Stimulated activated CD8-positive, alpha-beta memory T cell treated with anti-CD3 and anti-CD28 coated beads, Interleukin-4, amount 100 ng/mL, for 1 hour (primary cell): ENCODE measurements at places on chromosomes 7 and 10.

DNA sequence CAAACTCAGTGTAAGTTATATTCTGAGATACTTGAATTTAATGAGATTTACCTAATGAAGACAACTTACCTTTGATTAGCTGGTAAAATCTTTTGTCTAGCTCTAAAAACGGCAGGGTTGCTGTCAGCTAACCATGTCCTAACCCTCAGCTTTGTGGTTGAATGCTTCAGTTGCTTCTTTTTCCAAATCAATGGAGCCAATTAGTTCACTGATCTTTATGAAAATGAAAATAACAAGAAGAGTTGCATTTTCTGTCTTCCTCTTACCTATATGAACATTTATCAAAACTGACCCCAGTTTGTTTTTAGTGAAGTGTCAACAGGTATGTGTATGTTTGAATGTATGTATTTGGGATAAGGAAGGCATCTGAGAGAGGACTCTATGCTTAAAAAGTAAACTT lies 253.1 kb upstream of the MTPN start:
- no peak for DNase-seq

DNA sequence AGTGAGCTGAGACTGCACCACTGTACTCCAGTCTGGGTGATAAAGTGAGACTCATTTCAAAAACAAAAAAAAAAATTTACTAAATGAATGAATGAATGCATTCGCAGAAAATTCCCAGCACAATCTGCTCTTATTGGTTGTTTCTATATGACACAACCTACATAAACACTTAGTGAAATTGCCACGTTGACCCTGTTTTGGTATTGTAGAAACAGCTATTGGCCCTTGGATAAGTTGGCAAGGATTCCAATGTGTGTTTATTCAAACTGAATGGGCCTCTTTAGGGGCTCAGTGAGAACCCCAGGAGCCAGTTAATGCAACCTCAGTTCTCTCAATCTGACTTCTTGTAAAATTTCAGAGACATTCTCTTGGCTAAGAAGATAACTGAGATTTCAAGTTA lies 66.0 kb downstream of the HHEX start:
- no peak for DNase-seq

GRCh38 chr10:30059209-30060107 lies at the start of gene JCAD:
TSS of gene JCAD (minus strand) at chr10:30059586. CDS start at chr10:30047812, 11,774 bp downstream.
- peak; percentile 22 for DNase-seq

DNA sequence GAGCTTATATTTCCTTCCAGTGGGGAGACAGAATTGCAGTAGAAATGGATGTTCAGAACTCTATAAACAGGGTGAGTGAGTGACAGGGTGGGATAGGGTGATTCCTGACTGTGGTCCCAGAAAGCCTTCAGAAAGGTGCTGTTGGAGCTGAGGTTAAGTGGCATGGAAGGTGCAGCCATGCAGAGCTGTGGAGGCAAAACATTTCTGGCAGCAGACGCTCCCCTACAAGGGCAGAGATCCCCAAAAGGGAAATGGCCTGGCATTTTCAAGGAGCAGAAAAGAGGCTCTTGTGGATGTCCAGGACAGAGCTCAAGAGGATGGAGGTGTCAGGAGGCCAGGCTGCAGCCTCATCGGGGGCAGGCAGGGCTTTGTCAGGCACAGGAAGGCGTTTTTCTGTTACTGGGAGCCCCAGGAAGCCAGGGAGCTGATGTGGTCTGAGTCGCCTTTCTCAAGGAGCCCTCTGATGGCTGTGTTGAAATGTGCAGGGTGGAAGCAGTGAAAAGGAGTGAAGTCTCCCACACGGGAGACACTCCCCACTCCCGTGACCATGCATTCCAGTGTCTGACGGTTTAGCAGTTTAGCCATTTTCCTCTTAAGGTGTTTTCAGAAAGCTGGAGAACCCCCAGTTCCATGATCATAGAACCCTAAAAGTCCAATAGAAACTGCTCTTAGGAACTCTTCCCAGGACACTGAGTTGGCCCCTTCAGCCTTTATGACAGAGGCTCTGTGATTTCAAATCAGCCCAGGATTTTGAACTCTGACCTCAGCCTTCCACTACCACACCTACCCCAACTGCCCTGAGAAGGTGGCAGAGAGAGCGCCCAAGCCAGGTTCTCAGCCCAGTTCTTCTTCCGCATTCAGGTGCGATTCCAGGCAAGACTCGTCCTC lies 96.2 kb downstream of the C10orf105 start:
- DNase-seq: no peak

- no peak for DNase-seq
Observed at GRCh38 chr10:63498665-63499064, 22.5 kb upstream of the REEP3 start.

GRCh38 chr10:119378737-119379067 lies 163.8 kb downstream of the RGS10 start:
- no peak for DNase-seq

DNA sequence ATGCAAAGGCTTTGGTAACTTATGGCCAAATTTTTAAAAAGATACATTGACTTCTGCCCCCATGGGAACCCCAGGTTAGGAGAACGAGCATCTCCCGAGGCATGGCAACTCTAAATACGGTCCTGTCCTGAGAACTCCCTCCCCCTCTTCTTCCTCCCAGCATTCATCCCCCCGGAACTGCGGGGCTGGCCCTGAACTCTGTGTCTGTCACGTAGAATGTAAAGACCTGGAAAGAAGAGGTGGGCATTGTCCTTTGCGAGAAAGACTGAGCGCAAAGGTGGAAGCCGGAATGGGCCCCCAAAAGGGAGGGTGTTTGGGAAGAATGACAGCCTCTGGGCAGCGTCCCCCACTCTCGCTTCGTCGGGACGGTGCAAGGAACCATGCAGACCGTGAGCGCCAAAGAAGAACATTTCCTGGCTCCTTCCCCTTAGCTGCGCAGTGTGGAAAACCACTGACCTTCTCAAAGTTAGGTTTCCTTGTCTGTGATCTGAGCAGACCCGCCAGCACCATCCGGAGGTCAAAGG lies 21.0 kb downstream of the SHH start:
- no peak for DNase-seq

GRCh38 chr7:133650487-133651300 lies 397.8 kb downstream of the EXOC4 start:
- no peak for DNase-seq

DNA sequence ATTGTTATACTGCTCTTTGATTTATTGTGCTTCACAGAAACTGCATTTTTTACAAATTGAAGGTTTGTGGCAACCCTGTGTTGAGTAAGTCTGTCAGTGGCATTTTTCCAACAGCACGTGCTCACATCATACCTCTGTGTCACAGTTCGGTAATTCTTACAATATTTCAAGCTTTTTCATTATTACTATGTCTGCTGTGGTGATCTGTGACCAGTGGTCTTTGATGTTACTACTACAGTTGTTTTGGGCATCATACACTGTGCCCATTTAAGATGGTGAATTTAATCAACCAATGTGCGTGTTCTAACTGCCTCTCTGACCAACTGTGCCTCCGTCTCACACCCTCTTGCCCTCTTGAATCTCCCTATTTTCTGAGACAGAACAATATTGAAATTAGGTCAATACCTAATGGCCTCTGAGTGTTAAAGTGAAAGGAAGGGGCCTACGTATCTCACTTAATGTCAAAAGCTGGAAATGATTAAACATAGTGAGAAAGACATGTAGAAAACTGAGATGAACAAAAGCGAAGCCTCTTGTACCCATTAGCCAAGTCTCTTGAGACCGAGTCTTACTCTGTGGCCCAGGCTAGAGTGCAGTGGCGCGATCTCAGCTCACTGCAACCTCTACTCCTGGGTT lies 20.2 kb upstream of the ASL start:
- DNase-seq: no peak

DNA sequence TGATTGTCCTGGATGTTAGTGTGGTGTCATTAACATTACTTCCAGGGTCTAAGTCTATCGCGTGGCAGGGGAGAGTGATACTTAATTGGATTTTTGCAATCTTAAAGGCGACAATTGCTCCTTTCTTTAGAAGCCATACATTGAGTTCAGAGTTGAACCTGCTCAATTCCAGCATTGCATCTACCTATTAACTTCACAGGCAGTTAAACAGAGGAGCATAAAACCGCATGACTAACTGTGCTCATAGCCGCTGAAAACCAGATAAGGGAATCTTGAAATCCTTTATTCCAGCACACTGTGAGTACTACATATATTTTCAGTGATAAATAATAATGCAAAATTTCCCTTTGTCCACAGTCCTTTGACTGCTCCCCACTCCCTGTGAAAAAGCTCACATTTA lies 255.3 kb downstream of the STK31 start:
- no peak for DNase-seq

GRCh38 chr10:6347391-6347951 lies 144.7 kb downstream of the PFKFB3 start:
- peak; percentile 9 for DNase-seq

GRCh38 chr7:75916259-75916658 lies 1.3 kb downstream of the POR start:
- DNase-seq: no peak

- no peak for DNase-seq
Observed at GRCh38 chr10:97584060-97584797, at the start of gene HOGA1. TSS of gene HOGA1 (plus strand) at chr10:97584389. CDS start at chr10:97584704, 315 bp downstream.

- DNase-seq: no peak
Observed at GRCh38 chr7:108012499-108013430, 9.8 kb upstream of the LAMB1 start.

- no peak for DNase-seq
Observed at GRCh38 chr7:83015916-83016315, 146.8 kb downstream of the PCLO start.

GRCh38 chr10:27223964-27224363 lies 16.6 kb downstream of the ACBD5 start:
- DNase-seq: peak; percentile 21

DNA sequence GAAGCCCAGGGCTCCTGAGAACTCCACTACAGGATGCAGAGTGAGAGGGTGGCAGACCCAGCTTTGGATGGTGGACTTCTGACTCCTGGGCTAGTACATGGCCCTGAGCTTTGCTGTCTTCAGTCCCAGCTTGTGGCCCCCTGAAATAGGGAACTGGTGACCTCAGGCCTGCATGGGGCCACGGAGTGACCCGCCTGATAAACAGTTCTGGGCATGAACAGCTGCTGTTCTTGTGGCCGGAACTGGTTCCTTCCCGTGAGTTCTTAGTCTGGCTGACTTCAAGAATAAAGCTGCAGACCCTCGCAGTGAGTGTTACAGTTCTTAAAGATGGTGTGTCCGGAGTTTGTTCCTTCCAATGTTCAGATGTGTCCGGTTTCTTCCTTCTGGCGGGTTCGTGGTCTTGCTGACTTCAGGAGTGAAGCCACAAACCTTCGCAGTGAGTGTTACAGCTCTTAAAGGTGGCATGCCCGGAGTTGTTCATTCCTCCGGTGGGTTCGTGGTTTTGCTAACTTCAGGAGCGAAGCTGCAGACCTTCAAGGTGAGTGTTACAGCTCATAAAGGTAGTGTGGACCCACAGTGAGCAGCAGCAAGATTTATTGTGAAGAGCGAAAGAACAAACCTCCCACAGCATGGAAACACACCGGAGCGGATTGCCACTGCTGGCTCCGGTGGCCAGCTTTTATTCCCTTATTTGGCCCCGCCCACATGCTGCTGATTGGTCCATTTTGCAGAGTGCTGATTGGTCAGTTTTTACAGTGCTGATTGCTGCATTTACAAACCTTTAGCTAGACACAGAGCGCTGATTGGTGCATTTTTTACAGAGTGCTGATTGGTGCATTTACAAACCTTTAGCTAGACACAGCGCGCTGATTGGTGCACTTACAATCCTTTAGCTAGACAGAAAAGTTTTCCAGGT lies 268.0 kb downstream of the ZEB1 start:
- no peak for DNase-seq

GRCh38 chr7:103576641-103577040 lies 130.6 kb upstream of the SLC26A5 start:
- no peak for DNase-seq

GRCh38 chr10:86347856-86348255 lies 18.7 kb downstream of the GRID1 start:
- no peak for DNase-seq

DNA sequence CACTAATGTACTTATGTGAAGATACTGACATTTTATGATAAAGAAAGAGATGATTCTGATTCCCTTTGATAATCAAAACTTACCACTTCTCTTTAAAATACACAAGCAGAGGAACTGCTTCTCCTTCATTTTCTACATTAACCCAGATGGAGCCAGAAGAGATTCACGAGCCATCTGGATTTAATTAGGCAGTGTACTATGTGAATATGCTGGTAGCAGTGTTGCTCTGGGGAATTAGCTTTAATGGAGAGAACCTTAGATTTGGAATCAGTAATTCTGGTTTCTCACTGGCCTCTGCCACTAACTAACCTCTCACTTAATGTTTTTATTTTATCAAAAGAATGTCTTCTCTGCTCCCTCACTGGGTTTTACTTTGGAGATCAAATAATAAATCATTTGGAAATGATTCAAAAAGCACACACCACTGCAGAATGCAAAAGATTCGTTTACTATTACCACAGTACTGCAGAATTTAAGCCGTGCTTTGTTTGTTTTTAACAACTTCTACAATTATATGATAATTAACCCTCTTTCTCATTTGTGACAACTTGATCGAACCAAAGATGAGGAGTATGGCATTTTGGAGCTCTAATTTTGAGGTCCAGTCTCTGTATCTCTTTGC lies 77.5 kb upstream of the PHYHIPL start:
- no peak for DNase-seq

DNA sequence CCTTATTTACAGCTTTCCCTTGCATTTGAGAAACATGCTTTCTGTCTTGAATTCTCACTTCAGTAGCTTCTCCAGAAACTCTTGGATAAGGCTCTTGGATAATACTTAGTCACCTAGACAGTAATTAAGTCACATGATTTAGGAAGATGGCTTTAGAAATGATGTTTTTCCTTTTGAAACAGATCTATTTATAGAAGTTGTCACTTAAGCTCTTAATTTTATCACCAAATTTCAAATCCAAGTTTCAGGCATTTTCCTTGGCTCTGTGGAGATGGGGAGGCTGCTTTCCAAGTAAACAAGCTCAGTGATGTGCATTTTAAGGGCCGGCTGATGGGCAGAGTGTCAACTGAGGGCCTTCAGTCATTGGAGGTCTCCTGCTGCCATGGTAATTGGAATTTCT lies 130.3 kb downstream of the SRI start:
- no peak for DNase-seq

DNA sequence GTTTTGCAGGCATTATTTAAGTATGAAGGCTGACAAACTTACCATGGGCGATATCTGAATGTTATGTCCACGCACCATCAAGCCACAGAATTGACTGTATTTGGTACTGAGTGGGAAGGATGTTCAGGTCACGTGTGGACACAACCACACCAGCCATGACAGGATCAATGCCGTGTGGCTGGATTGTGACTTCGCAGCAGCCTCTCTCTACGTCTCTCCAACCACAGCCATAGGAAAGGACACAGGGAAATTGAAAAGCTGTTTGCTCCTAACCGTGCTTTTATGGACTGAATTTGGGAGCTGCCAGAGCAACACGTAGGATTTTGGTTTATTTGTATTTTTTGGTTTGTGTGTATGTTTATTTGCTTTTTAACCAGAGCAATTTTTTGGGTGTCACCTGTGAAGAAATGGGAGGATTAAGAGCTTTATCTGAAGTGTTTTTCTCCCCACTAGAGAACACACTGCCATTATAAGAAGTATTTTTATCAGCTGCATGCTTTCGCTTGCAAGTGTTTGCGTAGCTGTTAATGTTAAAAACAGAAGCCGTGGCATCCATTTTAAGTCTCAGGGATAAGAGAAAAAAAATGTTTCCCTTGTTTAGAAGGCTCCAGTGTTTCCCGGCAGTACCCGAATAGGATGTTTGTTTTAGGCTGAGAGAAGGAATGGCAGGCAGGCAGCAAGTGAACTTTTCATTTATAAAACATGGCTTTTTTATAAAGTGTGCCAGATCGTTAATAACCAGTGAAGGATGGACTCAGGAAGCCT lies 401.1 kb upstream of the NFE2L3 start:
- DNase-seq: no peak

GRCh38 chr7:20834656-20835055 lies 48.0 kb upstream of the SP8 start:
- DNase-seq: no peak

GRCh38 chr7:141198194-141198958 lies 124.5 kb downstream of the TMEM178B start:
- DNase-seq: no peak
